ENCODE measurements at places on chromosomes 5 and 9. TPM values are rescaled to one million over a fixed set of nuclear protein-coding genes. Genes with fewer than 3 reads are reported as not detected.

PKD2L2 gene
- total RNA-seq = not detected

PCDHB9 gene
- 0.26 TPM for total RNA-seq

ENTPD2 gene
- not detected for total RNA-seq

CD74 gene
- 281 TPM for total RNA-seq

GRIA1 gene
- not detected for total RNA-seq

FOXD4L5 gene
- 0.58 TPM for total RNA-seq

F2R gene
- 4.3 TPM for total RNA-seq

RAI14 gene
- total RNA-seq = 0.96 TPM

SPARC gene
- total RNA-seq = 6.0 TPM

PRR7 gene
- 28.2 TPM for total RNA-seq

PJA2 gene
- 68.4 TPM for total RNA-seq

KIF4B gene
- not detected for total RNA-seq

NUDT12 gene
- total RNA-seq = 2.2 TPM

CD72 gene
- 9.2 TPM for total RNA-seq

DAPK1 gene
- 2.9 TPM for total RNA-seq

SLIT3 gene
- not detected for total RNA-seq

CDX1 gene
- 0.23 TPM for total RNA-seq

CLTB gene
- 45.6 TPM for total RNA-seq

SH3GLB2 gene
- 98.2 TPM for total RNA-seq

EQTN gene
- total RNA-seq = not detected

DOCK8 gene
- 231 TPM for total RNA-seq

PIP5KL1 gene
- 2.1 TPM for total RNA-seq

AKNA gene
- total RNA-seq = 402 TPM

ANKRD34B gene
- not detected for total RNA-seq

NXNL2 gene
- total RNA-seq = not detected

SMU1 gene
- 25.5 TPM for total RNA-seq

PPP3R2 gene
- total RNA-seq = not detected

PCDHB3 gene
- 1.2 TPM for total RNA-seq

AFAP1L1 gene
- 0.99 TPM for total RNA-seq

ZFP37 gene
- 2.1 TPM for total RNA-seq

OR1L1 gene
- not detected for total RNA-seq

CD14 gene
- 0.70 TPM for total RNA-seq

CCDC192 gene
- not detected for total RNA-seq

SELENOP gene
- 2.7 TPM for total RNA-seq

PCDHGB7 gene
- 0.20 TPM for total RNA-seq

IRX4 gene
- total RNA-seq = not detected

FYB1 gene
- total RNA-seq = 372 TPM

ZNF300 gene
- total RNA-seq = 2.8 TPM

QSOX2 gene
- total RNA-seq = 14.1 TPM

TMEM250 gene
- 63.0 TPM for total RNA-seq

AIF1L gene
- total RNA-seq = 0.51 TPM

NIPAL4 gene
- total RNA-seq = 0.07 TPM

TNFSF15 gene
- not detected for total RNA-seq

GLDC gene
- 0.21 TPM for total RNA-seq

BNIP1 gene
- total RNA-seq = 7.0 TPM

HAVCR1 gene
- 4.1 TPM for total RNA-seq

CWC27 gene
- total RNA-seq = 18.8 TPM

Data from T-cell (primary cell).